ENCODE measurements at places on chromosomes 4 and X. TPM values are rescaled to one million over a fixed set of nuclear protein-coding genes. Genes with fewer than 3 reads are reported as not detected.

The PCDH10 gene
- total RNA-seq: not detected

The ABCG2 gene
- 13.2 TPM for total RNA-seq

The TACR3 gene
- not detected for total RNA-seq

The PDLIM5 gene
- 52.8 TPM for total RNA-seq

The TENM3 gene
- not detected for total RNA-seq

The IL21 gene
- not detected for total RNA-seq

The FAT4 gene
- total RNA-seq: 0.27 TPM

The RAB9B gene
- 0.04 TPM for total RNA-seq

The CLCN3 gene
- total RNA-seq: 23.7 TPM

The XPNPEP2 gene
- 0.49 TPM for total RNA-seq

The MTTP gene
- total RNA-seq: 102 TPM

The HTR2C gene
- total RNA-seq: not detected

The FGF5 gene
- total RNA-seq: not detected

The BEND4 gene
- not detected for total RNA-seq

The NAAA gene
- total RNA-seq: 24.6 TPM

- H3K36me3 ChIP-seq: no peaks in the 10 kb centered on the region
- DNase-seq: no peak
- no peaks in the 10 kb centered on the region for H3K27me3 ChIP-seq
- H3K27ac ChIP-seq: no peak overlapping the region
- no peaks in the 10 kb centered on the region for H3K4me1 ChIP-seq
These were observed 155.8 kb upstream of the IGFBP7 start for GRCh38 chr4:57265831-57266582.

DNA sequence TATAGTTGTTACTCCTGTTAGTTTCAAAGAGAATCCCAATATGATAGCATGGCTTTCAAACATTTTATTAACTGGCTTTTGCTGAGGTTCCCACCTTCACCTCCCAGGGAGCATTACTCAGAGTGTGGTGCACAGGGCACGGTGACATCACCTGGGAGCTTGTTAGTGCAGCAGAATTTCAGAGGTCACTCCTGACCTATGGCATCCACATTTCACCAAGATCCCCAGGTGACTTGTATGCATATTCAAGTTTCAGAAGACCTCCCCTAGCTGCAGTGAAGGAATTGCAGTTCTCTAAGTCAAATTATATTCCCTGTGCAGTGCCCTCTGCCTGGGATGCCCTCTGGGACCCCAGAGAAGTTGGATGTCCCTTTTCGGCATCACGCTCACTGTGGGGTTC, 29.7 kb upstream of the LNX1 start:
- H3K4me1 ChIP-seq: no peaks in the 10 kb centered on the region
- H3K36me3 ChIP-seq: no peaks in the 10 kb centered on the region
- no peak overlapping the region for H3K4me3 ChIP-seq
- DNase-seq: no peak

DNA sequence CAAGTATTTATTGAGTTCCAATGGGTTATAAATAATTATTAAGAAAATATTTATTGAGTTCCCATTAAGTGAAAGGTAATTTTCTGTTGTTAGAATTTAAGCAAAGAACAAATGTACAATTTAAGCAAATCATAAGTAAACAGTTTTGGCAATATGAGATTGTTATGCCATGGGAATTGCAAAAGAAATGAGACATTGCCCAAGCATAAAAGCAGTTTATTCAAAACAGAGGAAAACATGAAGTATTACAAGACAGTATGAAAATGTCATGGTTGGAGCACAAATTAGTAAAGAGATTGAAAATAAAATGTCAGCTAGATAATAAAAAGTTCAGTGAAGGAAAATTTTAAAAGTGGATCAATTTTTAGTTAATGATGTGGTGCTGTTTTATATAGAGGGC, 706.1 kb upstream of the EPHA5 start:
- no peaks in the 10 kb centered on the region for H3K4me1 ChIP-seq
- DNase-seq: no peak
- H3K27ac ChIP-seq: no peak overlapping the region
- no peaks in the 10 kb centered on the region for H3K27me3 ChIP-seq
- no peak overlapping the region for H3K4me3 ChIP-seq

DNA sequence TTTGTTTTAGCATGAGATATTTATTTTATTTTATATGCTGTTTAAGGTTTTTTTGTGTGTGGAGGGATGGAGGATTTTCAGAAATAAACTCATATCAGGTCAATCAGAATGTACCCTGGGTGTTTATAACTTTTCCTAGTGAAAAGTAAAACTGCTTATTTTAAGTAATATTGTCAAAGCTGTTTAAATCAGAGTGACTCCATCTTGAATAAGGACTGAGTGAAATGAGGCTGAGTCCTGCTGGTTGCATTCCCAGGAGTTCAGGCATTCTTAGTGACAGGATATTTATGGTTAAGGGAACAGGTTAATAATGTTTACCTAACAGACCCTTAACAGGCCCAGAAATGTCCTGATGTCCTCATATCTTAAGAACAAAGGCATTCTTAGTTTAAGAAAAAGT, 1160.9 kb upstream of the PCDH7 start:
- no peaks in the 10 kb centered on the region for H3K4me1 ChIP-seq
- DNase-seq: no peak
- no peak overlapping the region for H3K27ac ChIP-seq
- no peaks in the 10 kb centered on the region for H3K27me3 ChIP-seq

GRCh38 chr4:37124800-37125199, 119.7 kb upstream of the NWD2 start:
- no peaks in the 10 kb centered on the region for H3K27me3 ChIP-seq
- DNase-seq: no peak
- H3K27ac ChIP-seq: no peak overlapping the region
- H3K4me1 ChIP-seq: no peaks in the 10 kb centered on the region
- H3K36me3 ChIP-seq: no peaks in the 10 kb centered on the region

GRCh38 chr4:88275949-88276515, 8.3 kb downstream of the PPM1K start:
- H3K4me3 ChIP-seq: no peak overlapping the region
- H3K27me3 ChIP-seq: no peaks in the 10 kb centered on the region
- 0 out of 3 replicates have a peak, but pooled peaks cover 3% of the 10 kb centered on the region for H3K36me3 ChIP-seq
- H3K4me1 ChIP-seq: peaks cover 7% of the 10 kb centered on the region

GRCh38 chr4:123787512-123788080, 391.0 kb downstream of the SPRY1 start:
- H3K27ac ChIP-seq: no peak overlapping the region
- H3K27me3 ChIP-seq: no peaks in the 10 kb centered on the region
- H3K36me3 ChIP-seq: no peaks in the 10 kb centered on the region
- H3K4me3 ChIP-seq: no peak overlapping the region

GRCh38 chr4:114694770-114695169, 96.2 kb downstream of the UGT8 start:
- H3K27ac ChIP-seq: no peak overlapping the region
- no peaks in the 10 kb centered on the region for H3K27me3 ChIP-seq
- DNase-seq: peak; percentile 12
- no peaks in the 10 kb centered on the region for H3K36me3 ChIP-seq
- H3K4me3 ChIP-seq: no peak overlapping the region

DNA sequence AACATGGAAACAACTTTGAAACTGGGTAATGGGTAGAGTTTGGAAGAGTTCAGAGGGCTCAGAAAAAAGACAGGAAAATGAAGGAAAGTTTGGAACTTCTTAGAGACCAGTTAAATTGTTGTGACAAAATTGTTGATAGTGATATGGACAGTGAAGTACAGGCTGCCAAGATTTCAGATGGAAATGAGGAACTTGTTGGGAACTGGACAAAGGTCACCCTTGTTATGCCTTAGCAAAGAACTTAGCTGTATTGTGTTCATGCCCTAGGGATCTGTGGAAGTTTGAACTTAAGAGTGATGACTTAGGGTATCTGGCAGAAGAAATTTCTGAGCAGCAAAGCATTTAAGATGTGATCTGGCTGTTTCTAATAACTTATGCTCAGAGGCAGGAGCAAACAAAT, 5.1 kb upstream of the ARL13A start:
- DNase-seq: no peak
- H3K36me3 ChIP-seq: no peaks in the 10 kb centered on the region
- no peak overlapping the region for H3K4me3 ChIP-seq
- H3K4me1 ChIP-seq: no peaks in the 10 kb centered on the region
- no peak overlapping the region for H3K27ac ChIP-seq
- H3K27me3 ChIP-seq: no peaks in the 10 kb centered on the region

- H3K4me1 ChIP-seq: no peaks in the 10 kb centered on the region
- H3K4me3 ChIP-seq: no peak overlapping the region
- H3K36me3 ChIP-seq: no peaks in the 10 kb centered on the region
- DNase-seq: no peak
These were observed 321.3 kb downstream of the TMA16 start for GRCh38 chr4:163815776-163816175.

- no peak for DNase-seq
- H3K27me3 ChIP-seq: no peaks in the 10 kb centered on the region
- H3K4me3 ChIP-seq: no peak overlapping the region
- peaks cover 13% of the 10 kb centered on the region for H3K36me3 ChIP-seq
- H3K27ac ChIP-seq: no peak overlapping the region
- H3K4me1 ChIP-seq: no peaks in the 10 kb centered on the region
These were observed 30.6 kb downstream of the ZNF182 start for GRCh38 chrX:47973235-47973634.

DNA sequence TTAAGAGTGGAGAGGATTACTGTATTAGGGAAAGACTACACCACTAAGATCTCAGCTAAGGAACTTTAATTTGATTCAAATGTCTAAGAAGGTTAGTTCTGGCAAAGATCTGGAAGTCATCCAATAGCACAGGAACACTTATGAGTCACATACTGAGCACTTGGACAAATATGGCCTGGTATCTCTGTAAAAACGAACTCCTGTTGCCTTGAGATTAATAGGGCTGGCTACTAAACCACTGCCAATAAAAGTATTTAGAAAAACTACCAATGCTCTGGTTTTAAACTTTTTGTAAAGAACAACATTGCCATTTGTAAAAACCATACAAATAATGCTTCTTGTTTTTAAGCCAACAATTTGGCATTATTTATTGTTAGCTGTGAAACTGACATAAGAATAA, 70.5 kb downstream of the SEC24D start:
- H3K27me3 ChIP-seq: no peaks in the 10 kb centered on the region
- no peaks in the 10 kb centered on the region for H3K4me1 ChIP-seq
- no peak for DNase-seq
- H3K36me3 ChIP-seq: peaks cover 84% of the 10 kb centered on the region
- H3K4me3 ChIP-seq: no peak overlapping the region
- H3K27ac ChIP-seq: no peak overlapping the region

- H3K4me3 ChIP-seq: peak overlapping the region; percentile 17
- H3K27me3 ChIP-seq: no peaks in the 10 kb centered on the region
- peaks cover 79% of the 10 kb centered on the region for H3K4me1 ChIP-seq
- no peak for DNase-seq
- H3K27ac ChIP-seq: peak overlapping the region; percentile 96
- H3K36me3 ChIP-seq: peaks cover 7% of the 10 kb centered on the region
These were observed 71.5 kb upstream of the UCP1 start for GRCh38 chr4:140640150-140640748.

GRCh38 chrX:96683997-96684338, 674 bp upstream of the DIAPH2 start:
- H3K27me3 ChIP-seq: no peaks in the 10 kb centered on the region
- H3K36me3 ChIP-seq: no peaks in the 10 kb centered on the region
- peak overlapping the region; percentile 34 for H3K27ac ChIP-seq
- H3K4me1 ChIP-seq: peaks cover 13% of the 10 kb centered on the region
- H3K4me3 ChIP-seq: peak overlapping the region; percentile 79

DNA sequence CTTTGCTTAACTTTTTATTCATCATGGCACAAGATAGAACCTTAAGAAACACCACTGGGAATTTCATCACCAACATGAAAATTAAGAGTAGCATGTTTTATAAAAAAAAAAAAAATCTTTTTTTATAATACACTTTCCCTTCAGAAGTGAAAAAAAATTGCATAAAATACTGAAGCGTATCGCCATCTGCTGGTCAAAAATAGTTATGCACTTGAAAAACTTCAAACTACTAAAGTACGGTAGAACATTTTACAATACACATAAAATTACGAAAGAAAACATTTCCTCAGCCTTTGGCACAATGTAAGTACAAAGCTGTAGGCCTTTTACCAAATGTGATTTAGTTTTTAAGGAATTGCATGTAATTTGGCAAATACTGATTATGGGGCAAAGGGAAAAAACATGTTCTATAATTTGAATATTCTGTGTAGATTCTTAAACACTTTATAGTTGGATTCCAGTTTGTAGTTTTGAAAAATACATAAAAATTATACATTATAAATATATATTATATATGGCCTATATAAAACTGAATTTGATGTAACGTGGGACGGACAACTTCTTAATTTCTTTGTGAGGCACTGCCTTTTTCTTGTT, 26.5 kb downstream of the HCCS start:
- no peak overlapping the region for H3K27ac ChIP-seq
- peak; percentile 1 for DNase-seq
- H3K4me1 ChIP-seq: peaks cover 8% of the 10 kb centered on the region
- H3K27me3 ChIP-seq: no peaks in the 10 kb centered on the region

DNA sequence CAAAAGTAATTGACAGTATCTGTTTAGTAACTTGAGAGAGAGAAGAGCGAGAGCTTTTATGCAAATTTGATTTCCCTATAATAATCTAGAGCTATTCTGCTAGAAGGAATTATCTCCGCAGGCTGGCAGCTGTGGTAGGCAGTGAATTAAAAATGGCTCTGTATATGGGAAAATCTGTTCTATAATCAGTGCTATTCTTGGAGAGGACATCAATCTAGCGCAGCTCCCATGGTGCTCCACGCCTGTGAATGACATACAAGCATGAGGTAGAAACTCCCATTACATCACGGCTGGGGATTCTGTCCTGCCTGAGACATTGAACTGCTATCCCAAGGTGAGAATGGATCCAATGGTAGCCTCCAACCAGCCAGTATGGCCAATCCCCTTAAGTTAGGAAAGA, 179.0 kb downstream of the DHX15 start:
- no peaks in the 10 kb centered on the region for H3K36me3 ChIP-seq
- H3K27ac ChIP-seq: no peak overlapping the region
- no peak for DNase-seq

DNA sequence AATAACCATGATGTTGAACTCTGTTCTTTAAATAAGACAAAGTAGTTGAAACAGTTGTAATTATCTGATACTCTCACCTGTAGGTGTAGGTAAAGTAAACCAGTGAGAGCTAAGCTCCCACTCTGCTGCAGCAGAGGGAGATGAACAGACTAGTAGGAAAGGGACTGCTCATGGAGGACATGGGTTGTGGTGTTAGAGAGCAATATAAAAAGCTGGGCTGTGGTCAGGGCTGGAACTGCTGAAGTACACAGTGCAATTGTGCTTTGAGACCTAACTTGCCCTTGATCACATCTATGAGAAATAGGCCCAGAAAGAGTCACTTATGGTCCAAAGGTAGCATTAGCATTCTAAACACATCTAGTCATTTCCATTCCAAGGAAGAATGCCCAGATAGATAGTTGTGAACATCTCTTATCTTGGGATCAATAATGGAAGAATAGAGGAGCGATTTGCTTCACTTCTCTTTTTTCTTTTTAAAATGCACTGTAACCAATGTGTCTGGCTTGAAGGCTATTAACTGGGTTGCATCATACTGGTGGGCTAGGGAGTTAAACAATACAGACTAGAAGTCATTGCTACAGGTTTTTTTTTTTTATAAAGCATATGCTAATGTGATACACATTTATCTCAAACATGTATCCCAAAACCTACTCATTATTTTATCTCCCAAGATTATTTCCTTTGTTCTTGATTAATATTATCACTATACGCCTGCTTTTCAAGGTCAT, 251.3 kb upstream of the CENPE start:
- H3K4me3 ChIP-seq: no peak overlapping the region
- no peaks in the 10 kb centered on the region for H3K36me3 ChIP-seq
- no peaks in the 10 kb centered on the region for H3K27me3 ChIP-seq
- H3K4me1 ChIP-seq: no peaks in the 10 kb centered on the region
- no peak overlapping the region for H3K27ac ChIP-seq
